ENCODE measurements at places on chromosomes 4 and X.

- no peak for DNase-seq
Observed at GRCh38 chr4:41580007-41580406, 42.0 kb downstream of the LIMCH1 start.

DNA sequence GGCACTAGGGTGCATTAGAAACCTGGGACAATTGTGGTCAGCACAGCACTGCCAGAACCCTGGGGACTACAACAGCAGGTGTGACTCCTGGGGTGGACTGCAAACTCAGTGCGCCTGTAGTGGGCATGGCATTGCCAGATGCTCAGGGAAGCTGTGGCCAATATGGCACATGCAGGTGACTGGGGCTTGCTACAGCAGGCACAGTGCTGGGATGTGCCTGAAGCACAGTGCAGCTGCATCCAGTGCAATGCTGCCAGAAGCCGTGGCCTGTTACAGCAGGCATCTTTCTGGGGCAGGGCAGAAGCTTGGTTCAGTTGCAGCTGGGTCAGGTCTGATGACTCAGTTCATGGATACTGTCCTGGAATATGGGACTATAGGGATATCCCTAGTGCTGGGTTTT lies 445.8 kb downstream of the CCSER1 start:
- no peak for DNase-seq

GRCh38 chr4:148376151-148376550 lies 66.1 kb downstream of the NR3C2 start:
- no peak for DNase-seq

DNA sequence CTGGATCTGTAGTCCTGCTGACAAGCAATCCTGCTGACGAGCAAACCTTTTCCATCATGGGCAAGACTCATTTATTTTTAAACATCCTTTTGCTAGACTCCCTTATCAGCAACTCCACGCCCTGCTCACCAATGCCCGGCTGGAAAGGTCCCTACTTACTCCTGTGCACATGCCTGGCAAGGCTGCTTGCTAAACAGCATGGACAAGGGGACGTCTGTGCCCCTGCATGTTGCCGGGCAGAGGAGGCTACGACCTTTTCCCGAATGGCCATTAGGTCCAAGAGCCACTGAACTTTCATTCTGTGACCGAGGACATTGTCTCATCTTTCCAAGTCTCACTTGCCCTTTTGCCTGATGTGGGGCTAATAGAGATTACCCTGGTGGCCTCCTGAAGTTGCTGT lies 98.6 kb downstream of the MGST2 start:
- no peak for DNase-seq

- no peak for DNase-seq
Observed at GRCh38 chrX:133928365-133928764, 57.0 kb downstream of the GPC3 start.

DNA sequence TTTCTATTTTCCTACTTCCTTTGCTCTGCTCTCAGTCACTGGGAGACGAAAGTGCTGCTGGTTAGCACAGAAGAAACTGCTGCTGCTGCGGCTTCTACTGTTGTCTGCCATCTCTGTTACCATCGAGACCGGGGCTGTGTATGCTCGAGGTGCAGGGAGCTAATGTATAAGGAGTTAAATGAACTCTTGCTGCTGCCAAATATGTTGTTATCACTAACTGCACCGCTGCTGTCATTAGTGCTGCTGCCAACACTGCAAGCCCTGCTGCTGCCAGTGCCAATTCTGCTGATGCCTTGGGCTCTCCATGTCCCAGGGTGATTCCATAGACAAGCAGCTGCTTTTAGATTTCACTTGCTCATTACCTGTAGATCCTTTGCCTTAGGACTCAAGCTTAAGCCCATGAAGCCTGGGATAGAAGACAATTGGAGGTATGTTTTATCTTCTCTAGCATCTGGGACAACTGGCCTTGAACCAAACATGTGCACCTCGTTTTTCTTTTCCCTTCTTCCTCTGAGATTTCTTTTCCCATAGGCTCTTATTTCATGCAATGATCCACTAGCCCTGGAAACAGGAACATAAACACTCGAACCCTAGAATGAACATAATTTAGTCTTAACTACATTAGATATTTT lies 107.8 kb downstream of the CCSER1 start:
- no peak for DNase-seq

DNA sequence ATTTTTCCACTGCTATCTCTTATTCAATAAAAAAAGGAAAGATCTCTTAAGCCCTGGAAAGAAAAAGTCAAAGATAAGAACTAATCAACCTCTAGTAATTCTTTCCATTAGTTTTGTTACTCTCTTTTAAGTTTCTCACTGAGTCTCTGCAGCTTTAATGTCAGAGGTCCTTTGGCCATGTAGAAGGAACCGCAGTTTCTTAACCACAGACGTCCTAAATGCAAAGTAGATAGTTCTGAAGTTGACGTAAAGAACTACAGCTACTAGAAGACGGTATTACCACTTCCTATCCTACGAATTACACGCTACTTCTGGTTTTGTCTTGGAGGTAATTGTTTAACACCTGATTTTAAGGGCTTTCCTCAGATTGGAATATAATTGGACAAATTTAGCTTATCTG lies 325.9 kb downstream of the ANKRD50 start:
- DNase-seq: no peak

DNA sequence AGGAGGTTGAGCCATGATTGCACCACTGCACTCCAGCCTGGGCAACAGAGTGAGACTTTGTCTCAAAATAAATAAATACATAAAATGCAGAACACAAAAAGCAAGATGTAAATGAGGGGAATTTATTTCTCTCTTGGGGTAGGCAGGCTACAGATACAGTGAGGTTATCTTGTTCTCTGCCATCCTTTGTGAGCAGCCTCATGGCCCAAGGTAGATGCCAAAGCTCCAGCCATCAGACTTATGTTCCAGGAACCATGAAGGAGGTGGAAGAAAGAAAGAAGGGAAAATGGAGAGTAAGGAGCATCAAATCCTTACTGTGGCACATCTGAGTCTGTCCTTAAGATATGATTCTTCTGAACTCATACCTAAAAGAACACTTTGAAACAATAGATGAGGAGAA lies 11.1 kb downstream of the ARSH start:
- DNase-seq: no peak

DNA sequence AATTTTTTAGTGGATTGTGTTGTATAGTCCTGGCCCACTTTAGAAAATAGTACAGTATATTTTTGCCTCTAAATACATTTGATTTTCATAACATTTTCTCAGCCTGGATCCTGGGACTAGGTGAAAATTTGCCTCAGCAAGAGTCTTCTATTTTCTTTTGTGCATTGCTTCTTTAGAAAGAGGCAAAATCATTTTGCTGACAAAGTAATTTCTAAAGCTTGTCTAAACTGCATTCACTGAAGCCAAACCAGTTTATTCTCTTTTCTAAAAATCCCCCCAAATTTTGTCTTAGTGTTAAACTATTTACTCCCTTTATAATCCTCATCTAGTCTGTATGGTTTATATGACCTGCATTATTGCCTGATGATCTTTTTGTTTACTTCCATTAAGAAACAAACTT lies 326.3 kb downstream of the C4orf33 start:
- DNase-seq: no peak

DNA sequence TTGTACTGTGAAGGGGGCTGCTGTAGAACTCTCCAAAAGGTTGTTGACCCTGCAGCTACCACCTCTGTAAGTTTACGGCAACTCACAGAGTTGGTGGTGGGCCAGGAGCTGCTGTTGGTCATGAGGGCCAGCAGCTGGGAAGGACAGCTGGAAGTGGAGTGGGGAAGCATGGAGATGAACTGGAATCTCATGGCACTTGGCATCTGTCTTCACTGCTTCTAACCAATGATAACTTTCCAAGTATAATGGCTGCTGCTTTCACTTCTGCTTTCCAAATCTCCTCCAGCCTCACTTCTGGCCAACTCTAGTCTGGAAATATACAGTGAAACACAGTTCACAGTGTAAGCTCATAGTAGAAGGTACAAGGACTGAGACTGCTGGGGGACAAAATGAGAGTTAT lies 126.5 kb upstream of the INTU start:
- DNase-seq: no peak

- DNase-seq: no peak
Observed at GRCh38 chr4:126242679-126243390, 928.1 kb downstream of the FAT4 start.

DNA sequence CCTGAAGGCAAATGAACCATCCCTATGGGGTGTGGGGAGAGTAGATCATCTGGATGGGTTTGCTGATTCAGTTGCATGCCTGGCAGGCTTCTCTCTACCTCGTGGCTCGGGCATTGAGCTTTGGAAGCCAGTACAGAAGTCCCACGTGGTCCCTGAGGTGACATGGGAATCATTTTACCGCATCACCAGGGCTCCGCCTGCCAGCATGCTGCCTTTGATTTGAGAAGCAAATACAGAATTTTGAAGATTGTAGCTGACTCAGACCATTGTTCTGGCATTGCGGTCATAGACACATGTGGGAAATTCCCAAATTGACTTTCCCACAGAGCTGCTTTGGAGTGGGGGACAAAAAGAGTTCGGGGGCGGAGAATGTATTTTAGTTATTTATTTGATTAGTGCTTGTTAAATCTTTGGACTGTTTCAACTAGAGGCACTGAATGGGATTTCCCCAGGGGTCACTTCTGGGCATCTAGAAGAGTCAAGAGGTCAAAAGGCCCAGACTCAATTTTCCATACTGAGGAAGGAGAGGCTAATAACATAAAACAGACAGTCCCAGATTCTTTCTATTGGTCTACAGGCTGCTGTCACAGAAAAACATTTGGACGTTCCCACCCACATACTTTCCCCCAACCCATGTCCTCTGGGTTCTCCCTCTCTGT lies 79.3 kb downstream of the NHSL2 start:
- DNase-seq: no peak

- DNase-seq: no peak
Observed at GRCh38 chrX:153102418-153102817, 30.2 kb downstream of the PNMA6A start.

DNA sequence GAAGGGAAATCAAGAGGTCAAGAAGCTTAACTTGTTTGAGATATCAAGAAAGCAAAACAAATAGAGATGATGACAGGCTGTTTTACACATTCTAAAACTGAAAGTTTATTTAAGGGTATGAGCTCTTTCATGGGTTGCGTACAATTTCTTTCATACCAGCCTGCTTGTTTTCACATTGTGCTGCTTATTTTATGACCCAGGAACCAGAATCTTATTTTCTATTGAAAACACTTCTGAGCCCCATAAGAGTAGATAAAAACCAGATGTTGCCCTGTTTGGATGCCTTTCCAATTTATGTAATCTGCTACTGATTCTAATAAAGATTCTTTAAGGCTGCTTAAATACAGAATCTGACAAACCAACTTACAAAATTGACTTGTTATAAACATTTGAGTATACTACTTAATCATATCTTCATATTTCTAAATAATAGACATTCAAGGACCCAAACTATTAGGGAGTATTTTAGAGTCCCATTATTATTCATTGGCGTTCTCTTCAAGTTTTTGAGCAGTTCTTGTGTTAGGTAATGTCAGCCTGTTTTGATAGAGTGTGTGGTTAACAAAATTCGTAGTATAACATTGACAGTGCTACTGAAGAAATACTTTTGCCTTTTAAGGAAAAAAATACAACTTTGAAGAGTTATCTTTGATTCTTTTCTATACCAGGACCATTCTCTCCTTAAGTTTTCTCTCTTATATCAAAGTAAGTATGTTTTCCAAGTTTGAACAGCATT lies 74.4 kb downstream of the PDLIM5 start:
- no peak for DNase-seq

DNA sequence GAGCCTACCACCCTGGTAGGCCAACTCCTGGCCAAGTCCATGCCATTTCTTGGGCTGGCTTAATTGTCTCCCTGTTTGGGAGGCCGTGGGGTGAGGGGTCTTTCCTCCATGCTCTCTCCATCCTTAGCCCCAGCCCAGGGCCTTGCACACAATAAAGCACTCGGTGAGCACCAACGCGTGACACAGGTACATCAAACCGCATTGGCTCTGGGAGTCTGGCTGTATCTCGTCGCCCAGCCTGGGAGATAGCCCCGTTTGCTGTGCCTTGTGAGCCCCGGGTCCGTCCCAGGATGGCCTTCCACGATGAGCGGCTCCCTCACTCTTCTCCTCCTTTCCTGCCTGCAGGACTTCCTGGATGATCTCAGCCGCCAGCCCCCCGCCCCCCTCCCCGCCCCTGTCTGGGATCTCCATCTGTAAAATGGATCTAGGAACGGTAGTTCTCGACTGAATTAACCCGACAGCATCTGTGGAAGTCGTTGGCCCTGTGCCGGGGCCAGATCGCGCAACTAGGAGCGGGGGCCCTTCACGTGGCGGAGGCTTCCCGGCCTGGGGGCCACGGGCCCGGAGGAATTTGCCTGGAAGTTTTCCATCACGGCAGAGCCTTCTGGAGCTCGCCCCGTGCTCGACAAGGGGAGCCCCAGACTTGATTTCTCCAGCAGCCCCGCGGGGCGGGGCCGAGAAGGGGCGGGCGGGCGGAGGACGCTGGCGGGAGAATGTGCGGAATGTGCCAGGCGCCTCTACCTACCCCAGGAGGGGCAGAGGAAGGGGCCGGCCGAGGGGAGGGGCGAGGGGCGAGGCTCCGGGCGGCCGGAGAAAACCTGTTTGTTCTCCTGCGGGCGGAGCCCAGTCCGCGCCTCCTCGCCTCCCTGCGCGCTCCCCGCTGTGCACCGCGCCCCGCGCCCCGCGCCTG lies at the start of gene ZNF185:
Gene ZNF185, plus strand, starts transcription at position 846 of the 910 bp plus-strand sequence. CDS start 16,423 bp downstream, outside the sequence.
- DNase-seq: no peak

- no peak for DNase-seq
Observed at GRCh38 chr4:124468360-124468759, 244.2 kb downstream of the ANKRD50 start.

GRCh38 chr4:162151850-162152249 lies 11.9 kb downstream of the FSTL5 start:
- no peak for DNase-seq

DNA sequence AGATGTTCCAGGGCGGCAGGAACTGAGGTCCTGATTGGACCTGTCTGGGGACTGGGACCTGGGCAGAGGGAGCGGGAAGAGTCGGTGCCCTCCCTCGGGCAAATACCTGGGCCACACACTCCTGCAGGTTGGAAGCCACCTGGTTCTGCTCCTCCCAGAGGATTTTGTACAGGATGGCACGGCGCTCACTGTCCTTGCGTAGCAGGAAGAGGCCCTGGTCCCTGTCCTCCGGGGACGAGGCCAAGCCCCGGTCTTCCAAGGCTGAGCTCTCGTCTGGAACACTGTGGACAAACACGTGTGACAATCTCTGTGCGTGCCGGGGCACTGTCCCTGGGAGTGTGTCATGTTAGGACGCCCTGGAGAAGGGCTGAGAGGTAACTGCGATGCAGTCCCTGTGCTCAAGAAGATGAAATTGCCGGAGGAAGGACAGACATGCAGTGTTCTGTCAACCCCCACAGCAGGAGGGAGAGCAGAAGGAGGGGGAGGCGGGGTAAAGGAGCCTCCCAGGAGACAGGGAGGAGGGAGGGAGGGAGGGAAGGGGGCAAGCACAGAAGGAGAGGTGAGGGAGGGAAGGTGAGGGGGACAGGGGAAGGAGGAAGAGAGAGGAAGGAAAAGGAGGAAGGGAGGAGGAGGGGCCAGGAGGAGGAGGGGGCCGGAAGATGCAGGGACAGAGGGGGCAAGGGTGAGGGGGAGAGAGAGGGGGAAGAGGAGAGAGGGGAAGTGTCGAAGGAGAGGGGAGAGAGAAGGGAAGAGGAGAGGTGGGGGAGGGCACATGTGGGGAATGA lies 29.0 kb downstream of the PDHA1 start:
- DNase-seq: peak; percentile 18

- DNase-seq: no peak
Observed at GRCh38 chr4:33737726-33738125, 2506.6 kb downstream of the ARAP2 start.

- no peak for DNase-seq
Observed at GRCh38 chr4:147658501-147658900, 25.5 kb downstream of the PRMT9 start.
